ENCODE measurements at places on chromosomes 1 and 21. TPM values are rescaled to one million over a fixed set of nuclear protein-coding genes. Genes with fewer than 3 reads are reported as not detected.

PLA2G4A gene
- total RNA-seq: not detected

AQP10 gene
- not detected for total RNA-seq

GPBP1L1 gene
- total RNA-seq: 103 TPM

CRYBG2 gene
- 2.2 TPM for total RNA-seq

PHC2 gene
- 287 TPM for total RNA-seq

KIF2C gene
- total RNA-seq: 8.6 TPM

FMO3 gene
- not detected for total RNA-seq

PRAMEF18 gene
- not detected for total RNA-seq

CR1L gene
- not detected for total RNA-seq

Data from glutamatergic neuron (in vitro differentiated cells).